Omental fat pad (tissue), 4 donors: ENCODE measurements at places on chromosomes 6 and 20. TPM values are rescaled to one million over a fixed set of nuclear protein-coding genes. Genes with fewer than 3 reads are reported as not detected.

DNA sequence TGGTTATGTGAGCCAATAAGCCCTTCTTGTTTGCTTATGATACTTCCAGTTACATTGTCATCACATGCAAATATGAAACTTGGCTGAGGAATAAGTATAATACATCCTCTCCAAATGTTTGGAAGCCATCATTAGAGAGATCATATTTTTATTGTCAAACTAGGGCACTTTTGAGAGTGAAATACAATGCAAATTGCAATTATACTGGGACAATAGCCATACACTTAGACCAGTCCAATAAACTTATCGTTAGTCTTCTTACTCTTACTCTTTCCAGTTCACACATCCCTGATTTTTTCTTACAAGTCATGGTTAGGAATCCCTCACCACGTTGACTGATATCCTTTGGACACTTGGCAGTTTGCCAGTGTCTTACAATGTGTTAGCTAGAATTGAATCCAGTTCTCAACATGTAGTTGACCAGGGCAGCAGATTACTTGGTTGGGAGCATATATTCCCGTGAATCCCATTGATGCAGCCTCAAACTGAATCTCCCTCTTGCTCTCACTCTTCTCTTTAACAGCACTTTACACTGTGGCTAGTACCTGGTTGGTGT, 519.7 kb upstream of the ID4 start:
- DNase-seq, result no peak

DNA sequence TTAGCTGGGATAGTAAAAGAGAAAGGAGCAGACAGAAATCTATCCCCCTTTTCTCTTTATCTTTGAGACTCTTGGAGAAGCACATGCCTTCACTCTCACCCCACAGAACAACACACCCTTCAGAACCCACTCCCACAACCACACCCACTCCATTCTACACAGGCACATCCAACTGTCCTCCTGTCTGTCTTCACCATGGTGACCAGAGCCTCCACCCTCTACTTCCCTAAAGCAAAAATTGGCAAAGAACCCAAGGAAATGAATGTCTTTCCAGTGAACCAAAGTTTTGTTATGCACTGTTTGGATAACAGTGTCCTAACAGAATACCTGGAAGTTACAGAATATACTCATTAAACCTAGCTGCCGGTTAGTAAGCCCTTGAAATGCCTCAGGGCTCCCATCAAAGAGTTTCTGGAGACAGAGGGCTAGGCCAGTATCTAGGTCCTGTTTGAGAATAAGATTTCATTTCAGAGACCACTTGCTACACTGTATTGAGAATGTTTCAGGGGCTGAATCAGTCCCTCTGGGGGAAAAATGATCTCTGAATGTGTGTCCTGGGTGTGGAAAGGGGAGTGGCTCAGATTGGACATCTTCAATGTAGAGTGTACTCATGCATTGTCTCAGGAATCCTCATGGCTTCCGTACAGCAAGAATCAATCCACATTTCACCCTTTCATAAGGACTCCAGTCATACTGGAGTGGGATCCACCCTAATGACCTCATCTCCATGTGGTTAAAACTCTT, 101.1 kb downstream of the LY86 start:
- no peak for DNase-seq

DNA sequence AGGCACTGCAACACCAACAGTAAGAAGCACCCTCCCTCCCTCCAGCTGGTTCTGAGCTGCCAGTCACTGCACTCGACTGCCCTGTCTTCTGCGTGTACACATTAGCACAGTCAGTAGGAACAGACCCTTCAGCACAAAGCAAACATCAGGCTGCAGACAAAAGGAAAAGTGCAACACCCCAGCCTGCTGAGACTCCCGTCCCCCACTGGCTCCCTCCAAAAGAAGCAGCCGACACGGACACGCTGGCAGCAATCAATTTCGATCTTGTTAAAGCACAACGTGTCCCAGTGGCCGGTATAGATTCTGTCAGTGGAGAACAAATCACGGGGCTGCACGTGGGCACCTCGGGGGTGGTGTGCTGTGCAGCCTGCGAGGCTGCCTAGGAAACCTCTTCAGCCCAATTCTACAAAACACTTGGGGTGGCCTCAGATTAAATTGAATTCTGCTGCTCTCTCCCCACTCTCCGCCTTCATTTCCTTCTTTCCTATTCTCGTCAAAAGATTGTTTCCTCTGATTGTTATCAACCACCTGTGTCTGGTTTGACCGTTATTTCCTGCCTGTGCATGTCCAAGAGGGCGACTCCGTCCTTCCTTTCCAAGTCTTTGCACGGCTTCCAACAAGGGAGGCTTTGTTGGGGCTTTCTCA, 38.7 kb downstream of the TRAF3IP2 start:
- DNase-seq, result no peak

GRCh38 chr20:33983371-33983770, 10.3 kb upstream of the RALY start:
- DNase-seq, result no peak

DNA sequence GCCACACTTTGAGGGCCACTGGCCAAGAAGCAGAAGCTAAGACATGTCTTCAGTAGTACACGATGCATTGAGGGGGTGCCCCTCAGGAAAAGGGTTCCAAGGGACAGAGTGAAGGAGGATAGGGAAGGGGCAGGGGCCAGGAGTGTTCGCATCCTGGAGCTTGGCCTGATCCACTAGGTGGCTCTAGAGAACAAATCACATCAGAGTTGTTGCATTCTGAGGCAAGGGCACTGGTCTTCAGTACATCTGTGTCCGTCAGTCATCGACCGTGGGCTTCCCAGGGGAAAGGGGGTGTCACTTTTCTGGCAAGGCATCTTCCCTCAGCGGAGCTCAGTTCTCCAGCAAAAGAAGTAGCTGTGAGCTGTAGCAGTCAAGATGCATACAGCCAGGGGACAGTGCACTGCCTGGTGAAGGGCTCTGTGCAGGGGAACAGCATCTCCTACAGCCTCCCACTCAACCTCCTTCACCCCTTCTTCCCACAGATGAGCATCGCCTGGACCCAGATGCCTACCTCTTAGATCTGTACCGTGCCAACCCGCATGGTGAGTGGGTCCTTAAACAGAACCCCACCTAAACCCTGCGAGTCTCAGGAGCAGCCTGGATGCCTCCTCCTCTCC, 47.8 kb downstream of the ARHGAP40 start:
- no peak for DNase-seq

DNA sequence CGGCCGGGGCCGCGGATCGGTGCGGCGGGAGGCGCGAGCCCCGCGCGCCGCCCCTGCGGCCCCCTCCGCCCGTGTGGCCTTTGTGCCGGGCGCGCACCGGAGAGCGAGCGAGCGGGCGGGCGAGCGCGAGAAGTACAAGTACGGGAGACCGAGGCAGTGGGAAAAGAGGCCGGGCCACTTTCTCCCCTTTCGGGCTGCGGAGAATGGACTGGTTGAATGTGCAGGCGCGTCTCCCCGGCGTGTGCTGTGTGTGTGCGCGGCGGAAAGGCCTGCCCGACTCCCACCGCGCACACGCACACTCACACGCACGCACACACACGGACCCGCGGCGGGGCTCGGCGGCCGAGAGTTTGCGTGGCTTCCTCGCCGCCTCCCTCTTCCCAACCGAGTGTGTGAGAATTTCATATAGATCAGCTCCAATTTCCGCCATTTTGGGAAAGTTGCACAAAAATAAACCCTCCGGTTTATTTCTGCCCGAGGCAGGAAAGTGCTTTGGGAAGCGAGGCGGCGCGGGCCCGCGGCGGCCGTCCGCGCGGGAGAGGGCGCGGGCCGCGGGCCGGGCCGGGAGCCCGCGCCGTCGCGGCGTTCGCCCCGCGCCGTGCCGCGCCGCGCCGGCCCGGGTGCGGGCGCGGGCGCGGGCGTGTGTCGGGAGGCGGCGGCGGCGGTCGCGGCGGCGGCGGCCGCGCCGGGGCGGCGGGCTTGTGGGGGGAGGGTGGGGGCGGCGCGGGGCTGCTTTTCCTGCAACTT, 1.1 kb downstream of the L3MBTL3 start:
- DNase-seq, result no peak

DNA sequence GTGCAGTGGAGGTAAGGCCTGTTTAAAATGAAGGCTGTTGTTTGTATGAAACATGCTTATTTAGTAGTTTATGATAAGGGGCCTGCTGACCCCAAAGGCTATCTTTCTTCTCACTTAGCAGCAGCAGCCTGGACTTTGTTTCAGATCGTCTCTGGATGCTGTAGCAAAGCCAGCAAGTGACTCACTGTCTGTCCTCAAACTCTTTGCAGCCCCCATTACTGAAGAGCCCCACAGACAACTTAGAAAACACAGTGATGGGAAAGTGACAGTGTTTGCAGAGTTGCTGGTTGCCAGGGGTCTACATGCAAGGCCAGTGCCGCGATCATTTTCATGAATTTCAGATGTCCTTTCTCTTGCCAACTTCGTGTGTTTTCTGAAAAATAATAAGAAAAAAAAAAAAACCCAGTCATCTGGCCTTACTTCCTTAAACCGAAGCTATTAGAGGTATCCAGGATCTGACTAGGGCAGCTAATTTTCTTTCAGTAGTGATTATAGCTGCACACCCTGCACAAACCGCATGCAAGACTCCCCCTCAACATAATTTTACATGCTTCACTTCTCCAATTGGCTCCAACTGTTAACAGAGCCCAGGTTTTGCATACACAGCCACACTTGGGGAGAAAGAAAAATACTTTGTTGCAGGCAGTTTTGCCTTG, 11.6 kb upstream of the F13A1 start:
- DNase-seq, result no peak

- DNase-seq, result no peak
Measured at GRCh38 chr6:74356391-74356790, 660.4 kb downstream of the CD109 start.

DNA sequence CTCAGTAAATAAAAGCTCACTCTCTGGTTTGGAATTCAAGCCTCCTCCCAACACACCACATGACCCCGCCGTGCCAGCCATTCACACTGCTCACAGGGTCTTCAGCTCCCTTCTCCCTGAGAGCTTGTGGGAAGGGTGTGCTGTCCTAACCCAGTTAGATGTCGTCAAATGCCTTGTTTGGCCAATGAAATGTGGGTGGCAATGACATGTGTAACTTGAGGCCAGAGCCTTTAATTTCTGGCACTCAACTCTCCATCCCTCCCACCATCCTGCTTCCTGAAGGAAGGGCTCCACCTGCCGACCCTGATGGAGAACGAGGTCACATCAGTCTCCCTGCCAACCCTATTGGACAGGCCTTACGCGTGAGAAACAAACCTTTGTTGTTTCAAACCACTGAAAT, 224.5 kb upstream of the AGPAT4 start:
- DNase-seq, result no peak

DNA sequence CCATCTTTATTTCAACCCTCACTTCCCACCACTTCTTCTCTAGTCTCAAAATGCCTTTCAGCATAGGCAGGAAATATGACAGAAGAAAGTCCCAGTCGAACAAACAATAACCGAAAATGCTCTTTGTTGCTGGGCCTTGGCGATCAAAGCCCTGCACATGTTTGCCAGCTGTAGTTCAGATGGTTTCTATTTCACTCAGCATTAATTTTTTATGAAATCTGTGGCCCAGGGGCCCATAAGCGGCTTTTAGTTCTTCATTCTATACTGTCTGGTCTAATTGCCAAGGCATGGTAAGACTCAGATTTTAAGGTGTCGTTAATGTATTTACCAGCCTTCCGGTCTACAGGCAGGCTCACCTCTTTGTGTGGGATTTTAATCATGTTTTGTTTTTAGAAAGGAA, 10.9 kb upstream of the F13A1 start:
- no peak for DNase-seq

DNA sequence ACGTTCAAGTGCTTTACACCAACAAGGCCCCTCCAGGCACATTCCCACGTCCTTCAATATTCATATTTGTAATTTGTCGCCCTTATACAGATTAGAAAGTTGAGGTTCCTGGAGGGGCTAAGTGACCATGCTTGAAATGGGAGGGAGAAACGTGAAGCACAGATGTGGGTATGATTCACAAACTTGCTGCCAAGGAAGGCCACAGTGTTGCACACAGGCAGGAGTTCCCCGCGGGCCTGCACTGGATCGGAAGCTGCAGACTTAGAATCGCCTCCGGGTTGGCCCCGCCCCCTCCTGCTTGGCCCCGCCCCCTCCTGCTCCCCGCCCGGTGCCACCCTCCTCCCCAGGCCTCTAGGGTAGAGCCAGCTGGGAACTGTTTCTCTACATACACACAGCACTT, 58.2 kb upstream of the QKI start:
- no peak for DNase-seq

DNA sequence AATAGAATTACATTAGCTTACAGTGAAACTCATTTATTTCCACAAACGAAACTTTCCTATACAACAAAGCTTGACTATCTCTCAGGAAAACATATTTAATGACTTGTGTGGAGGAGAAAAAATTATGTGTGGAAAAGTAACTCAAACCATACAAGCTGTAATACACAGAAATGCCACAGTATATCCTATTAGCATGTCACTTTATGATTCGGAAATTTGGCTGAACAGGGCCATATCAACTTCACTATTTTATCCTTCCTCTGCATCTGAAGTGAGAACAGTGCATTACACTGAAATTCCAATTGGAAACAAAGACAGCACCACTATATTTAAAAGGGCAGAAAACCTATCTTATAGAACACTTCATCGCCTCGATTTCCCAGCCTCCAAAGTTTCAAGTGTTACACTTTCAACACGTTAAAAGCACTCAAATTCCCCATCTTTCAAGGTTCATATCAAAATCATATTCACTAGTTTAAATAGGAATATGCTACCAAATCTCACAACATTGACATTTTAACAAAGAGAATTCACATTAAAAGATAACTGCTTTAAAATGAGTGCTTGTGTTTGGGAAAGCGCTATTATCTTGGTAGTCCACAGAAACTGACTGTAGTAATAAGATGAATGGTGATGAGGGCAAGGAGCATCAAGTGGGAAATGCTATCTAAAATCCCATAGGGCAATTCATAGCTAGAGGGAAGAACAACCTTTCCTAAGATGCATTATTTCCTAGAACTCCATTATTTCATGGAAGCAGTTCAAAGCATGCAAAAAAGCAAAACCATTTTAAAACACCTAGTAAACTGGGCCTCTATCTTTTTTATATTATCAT, 1.8 kb downstream of the REV3L start:
- DNase-seq, result no peak

RRBP1 gene
- total RNA-seq, result 92.5 TPM

NKX2-2 gene
- total RNA-seq, result not detected

GRM1 gene
- total RNA-seq, result 0.16 TPM

IRAK1BP1 gene
- 4.2 TPM for total RNA-seq
